C1 segment of cervical spinal cord (tissue), 14 donors: ENCODE measurements at places on chromosomes 13 and 19.
A peak's percentile ranks its signal among the peaks of the same experiment; 100 is the strongest.

- DNase-seq = no peak
These were observed 2.3 kb upstream of the PSPN start for GRCh38 chr19:6378041-6378440.

DNA sequence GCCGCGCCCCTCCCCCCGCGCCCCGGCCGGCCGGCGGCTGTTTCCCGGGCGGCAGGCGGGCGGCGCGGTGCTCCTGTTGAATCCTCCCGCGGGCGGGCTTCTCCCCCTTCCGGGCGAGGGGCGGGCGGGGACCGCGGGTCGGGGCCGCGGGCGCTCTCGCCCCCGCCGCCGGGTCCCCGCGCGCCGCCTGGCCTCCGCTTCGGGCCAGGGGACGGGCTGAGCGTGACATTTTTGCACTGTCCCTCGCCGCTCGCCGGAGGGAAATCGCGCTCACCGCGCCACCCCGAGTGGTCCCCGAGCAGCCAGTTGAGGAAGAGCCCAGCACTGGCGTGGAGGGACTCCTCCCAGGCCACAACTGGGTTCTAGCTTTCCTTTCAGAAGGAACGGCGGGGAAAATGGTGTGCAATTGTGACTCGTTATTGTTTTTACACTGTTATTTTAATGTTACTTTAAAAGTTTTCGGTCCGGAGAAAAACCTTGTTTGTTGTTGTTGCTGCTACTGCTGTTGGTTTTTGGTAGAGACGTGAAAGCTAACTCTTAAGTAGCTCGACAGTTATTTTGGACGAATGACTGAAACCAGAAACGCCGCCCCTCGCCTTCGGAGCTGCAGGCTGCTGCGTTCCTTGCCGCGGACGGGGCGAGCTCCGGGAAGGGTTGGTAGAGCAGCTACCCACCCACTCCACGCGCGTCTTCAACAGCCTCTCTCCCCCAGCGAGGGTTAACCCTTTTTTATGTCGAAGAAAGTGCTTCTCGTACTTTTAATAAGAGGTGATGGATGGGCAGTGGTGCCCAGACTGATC is 959 bp downstream of the PDS5B start:
- peak; percentile 78 for DNase-seq

GRCh38 chr19:37333457-37333856 is 37.4 kb upstream of the ZNF527 start:
- no peak for DNase-seq

DNA sequence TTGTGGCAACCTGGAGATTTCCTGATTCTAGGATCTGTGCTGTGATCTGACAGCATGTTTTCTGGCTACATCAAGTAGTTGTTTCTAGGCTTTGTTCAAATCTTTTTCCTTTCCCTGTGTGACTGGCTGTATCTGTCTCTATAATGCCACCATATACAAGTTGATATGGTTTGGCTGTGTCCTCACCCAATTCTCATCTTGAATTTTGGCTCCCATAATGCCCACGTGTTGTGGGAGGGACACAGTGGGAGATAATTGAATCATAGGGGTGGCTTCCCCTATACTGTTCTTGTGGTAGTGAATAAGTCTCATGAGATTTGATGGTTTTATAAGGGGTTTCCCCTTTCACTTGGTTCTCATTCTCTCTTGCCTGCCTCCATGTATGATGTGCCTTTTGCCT is 24.6 kb upstream of the CLDN10 start:
- DNase-seq = no peak

GRCh38 chr13:46389457-46390451 is 2.7 kb upstream of the RUBCNL start:
- peak; percentile 93 for DNase-seq

GRCh38 chr19:49808711-49809159 is 4.4 kb downstream of the FUZ start:
- peak; percentile 27 for DNase-seq

GRCh38 chr13:101289764-101290163 is 126.5 kb downstream of the NALCN start:
- peak; percentile 12 for DNase-seq

- no peak for DNase-seq
These were observed 20.4 kb upstream of the ZNF83 start for GRCh38 chr19:52658595-52658994.

DNA sequence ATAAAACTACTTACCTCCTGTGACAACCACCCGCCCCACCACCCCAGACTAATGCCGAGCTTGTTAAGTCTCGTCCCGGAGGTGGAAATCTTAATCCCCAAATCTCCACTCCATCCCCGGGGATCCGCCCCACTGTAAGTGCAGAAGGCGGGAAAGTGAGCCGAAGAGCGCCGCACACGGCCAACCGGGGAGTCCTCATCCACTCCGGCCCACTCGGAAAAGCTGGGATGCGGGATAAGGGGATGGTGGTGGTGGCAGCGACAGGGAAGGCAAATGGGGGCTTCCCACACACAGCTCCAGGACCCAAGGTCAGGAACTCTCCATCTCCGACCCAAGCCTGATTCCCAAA is 621 bp downstream of the FBL start:
- DNase-seq = no peak

DNA sequence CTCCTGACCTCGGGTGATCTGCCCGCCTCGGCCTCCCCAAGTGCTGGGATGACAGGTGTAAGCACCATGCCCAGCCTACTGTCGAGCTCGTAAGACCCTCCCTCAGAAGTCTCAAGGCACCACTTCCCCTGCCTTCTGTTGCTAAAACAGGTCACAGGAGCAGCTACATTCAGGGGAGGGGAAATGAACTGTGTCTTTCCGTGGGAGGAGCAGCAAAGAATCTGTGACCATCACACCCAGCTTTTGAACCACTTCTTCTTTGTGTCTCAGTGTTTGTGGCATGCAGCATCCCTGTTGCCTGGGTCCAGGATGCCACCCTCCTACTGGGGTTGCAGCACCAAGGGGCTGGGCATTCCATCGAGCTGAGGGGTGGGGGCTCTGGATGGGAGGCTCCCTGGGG is 7.7 kb upstream of the CSNK1G2 start:
- no peak for DNase-seq

GRCh38 chr19:31352782-31353651 is 3.8 kb upstream of the TSHZ3 start:
- DNase-seq = no peak

GRCh38 chr13:42747399-42747873 is 33.9 kb upstream of the FAM216B start:
- no peak for DNase-seq

DNA sequence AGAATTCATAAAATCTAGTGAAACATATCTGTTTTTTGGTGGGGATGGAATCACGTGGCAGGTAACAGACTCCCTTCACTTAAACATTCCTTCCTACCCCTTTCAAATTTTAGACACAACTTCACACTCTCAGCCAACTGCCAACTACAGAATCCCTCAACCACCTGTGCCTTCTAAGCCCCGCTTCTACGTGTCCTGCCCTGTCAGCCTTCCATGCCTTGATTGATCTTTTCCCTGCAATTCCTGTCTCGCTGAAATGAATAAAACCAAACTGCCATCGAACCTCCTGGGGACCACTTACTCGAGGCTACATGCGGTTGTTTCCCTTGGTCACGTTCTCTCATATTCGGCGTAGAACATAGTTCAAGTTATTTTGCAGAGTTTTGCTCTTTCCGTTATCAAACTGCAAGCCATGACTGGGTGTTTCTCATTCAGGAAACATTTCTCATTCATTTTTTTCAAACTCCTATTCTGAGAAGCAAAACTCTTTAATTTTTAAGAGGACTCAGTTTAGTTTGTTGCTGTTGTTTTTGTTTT is 1.1 kb downstream of the ZNF625 start:
- no peak for DNase-seq

DNA sequence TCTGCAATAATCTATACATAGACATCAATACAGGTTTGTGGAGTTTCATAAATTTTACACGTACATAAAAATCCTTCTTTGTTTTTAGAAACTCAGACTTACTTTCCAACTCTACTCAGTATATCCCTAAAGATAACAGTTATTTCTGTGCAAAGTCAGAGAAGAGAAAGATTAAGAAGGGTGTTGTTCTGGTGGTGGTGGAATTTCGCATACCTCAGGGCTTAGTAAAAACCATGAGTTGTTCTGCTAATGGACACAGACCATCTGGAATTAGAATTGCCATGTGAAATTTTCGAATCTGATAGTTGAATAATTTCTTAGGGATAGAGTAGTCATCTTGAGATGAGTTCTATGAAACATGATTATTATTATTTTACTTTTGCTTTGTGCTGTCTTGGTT is 102.7 kb downstream of the ZAR1L start:
- no peak for DNase-seq

DNA sequence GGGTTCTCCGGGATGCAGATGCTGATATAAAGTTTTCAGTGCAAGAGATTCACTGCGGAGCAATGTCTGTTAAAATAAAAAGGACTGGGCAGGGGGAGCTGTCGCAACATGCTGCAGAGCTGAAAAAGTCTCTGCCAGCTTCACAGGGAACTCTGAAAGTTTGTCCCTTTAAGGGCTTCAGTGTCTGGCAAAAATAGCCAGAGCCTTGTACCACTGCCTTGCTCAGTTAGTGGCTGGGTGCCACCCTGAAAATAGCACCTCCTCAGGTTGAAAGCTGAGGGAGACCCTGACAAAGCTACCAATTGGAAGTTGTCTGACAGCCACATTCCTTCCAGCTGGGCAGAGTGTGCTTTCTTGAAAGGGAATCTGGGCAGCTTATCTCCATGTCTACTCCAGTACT is 3.0 kb upstream of the NDFIP2 start:
- no peak for DNase-seq

GRCh38 chr19:49287141-49287770 is 37.7 kb downstream of the SLC6A16 start:
- no peak for DNase-seq

DNA sequence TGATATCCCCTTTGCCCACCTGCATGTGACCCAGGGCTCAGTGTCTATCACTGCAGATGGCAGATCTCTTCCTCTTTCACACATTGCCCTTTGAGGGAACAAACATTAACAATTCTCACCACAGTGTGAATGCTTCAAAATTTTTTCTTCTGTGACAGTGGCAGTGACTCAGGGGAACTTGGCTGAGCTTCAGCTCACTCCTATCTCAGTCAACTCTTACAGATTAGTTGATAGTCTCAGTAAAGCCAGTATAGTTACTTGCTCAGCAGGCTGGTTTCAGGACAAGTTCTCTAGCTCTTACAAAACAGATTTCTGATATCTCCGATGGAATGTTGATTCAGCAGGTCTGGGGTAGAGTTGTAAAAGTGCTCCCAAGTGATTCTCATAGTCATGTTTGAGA is 166.9 kb downstream of the DLEU7 start:
- no peak for DNase-seq

DNA sequence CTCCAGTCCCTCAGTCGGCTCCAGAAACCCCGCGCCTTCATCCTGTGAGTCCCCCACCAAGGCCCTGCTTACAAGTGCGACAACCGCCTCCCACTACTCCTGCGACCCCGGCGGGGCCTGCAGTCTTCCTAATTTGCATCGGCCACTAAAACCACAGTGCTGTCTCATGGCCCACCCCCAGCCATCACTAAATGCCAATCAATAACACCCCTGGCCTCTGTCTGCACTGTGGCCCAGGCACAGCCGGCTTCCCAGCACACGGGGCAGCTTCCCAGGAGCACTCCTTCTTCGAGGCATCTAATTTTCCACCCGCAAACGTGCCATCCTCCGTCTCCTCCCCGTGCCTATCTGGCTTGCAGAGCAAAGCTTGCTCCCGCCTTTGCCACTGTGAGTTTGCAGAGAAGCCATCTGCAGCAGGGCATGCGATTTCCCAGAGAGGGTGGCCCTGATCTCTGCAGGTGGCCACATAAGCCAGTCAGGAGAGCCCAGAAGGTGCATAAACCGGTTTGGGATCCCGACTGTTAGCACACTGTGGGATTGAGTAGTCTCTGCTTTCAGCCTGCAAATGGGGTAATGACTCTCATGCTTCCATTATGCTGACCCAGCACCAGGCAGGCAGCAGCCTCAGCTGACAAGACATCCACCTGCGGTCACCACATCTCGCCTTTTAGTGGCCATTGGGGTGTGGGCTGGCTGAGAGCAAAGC is 34.0 kb upstream of the USE1 start:
- DNase-seq = no peak

- no peak for DNase-seq
These were observed 67.7 kb upstream of the ARGLU1 start for GRCh38 chr13:106635616-106636015.

GRCh38 chr13:110887597-110888333 is 27.1 kb downstream of the ANKRD10 start:
- no peak for DNase-seq

DNA sequence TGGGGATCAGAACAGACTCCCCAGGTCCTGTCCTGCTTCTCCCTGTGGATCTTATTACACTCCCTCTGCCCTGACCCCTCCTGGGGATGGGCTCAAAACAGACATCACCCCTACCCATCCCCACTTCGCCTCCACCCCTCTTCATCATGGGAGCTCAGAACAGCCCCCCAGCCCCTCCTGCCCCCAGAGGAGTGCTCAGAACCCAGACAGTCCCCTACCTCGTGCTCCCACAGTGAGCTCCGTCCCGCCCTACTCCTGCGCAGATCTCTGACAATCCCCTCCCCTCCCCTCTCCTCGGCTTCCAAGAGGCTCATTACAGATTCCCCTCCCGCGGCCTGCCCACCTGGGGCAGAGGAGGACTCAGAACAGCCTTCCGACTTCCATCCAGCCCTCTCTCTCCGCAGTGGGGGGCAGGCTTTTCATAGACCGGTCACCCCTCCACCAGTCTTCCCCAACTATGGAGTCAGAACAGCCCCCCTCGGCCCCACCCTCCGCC is 6.1 kb downstream of the NXNL1 start:
- no peak for DNase-seq

GRCh38 chr19:56978023-56978565 is 137.6 kb upstream of the PEG3 start:
- no peak for DNase-seq

DNA sequence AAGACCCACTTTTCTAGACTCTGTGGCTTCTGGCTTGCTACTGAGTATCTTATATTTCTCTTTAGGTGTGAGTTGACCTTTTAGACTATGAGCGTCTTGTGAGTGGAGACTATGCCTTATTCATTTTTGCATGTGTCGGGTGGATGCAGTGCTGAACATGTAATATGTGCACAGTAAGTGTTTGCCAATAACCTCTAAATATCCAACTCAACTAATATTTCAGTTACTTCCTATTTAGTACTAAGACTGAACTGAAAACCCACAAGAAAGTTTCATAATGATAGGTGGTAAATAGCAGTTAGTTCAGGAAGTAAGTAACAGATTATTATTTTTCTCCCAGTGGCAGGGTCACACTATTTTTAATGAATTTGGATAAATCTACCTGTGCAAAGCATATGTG is 269.3 kb downstream of the KCNRG start:
- DNase-seq = no peak
